ENCODE measurements at places on chromosomes 1 and 21. TPM values are rescaled to one million over a fixed set of nuclear protein-coding genes. Genes with fewer than 3 reads are reported as not detected.
A peak's percentile ranks its signal among the peaks of the same experiment; 100 is the strongest.

DNA sequence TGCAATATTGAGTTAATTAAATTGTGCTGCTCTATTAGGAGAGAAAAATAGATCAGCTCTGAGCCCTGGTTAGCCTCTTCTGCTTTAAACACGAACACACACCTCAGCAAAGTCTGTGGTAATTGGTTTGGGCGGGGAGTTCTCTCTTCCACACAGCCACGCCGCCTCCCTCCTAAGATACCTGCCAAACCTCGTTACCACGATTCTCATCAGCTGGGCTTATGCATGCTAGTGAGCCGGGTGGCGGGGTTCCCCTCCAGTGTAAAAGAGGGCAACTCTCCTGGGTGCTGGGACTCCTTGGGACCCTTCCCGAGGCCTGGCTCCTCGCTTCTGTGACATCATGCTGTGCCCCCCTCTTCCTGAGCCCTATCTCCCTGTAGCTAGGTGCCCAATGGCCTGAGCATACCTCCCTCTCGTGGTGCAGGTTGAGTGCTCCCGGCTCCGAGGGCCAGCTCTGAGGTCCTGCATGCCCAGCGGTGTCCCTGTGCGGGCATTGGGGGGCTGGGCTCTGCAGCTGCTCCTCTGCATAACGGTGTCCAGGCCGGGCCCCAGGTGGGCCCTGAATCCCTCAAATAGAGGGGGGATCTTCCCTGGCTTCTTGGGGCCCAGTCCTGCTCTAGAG is 182.9 kb downstream of the PRDM16 start:
- no peak for DNase-seq

GRCh38 chr1:82299656-82300055 is 498.9 kb downstream of the ADGRL2 start:
- DNase-seq: no peak

DNA sequence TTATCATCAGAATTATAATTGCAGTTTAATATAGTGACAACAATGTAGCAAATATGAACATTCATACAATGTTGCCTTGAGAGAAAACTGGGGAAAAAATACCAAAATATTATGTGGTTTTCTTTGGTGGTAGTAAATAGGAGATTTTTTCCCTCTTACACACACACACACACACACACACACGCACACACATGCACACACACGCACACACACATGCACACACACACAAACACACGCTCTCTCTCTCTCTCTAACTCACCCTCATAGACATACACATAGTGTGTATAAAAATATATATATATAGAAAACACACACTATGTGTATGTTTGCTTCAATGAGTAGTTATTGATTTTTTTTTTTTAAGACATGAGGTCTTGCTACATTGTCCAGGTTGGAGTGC is 211.6 kb downstream of the HHAT start:
- no peak for DNase-seq

GRCh38 chr1:160453443-160453842 is 53.1 kb downstream of the VANGL2 start:
- DNase-seq: no peak

- no peak for DNase-seq
Observed at GRCh38 chr1:214066190-214066589, 78.4 kb downstream of the PROX1 start.

GRCh38 chr1:32126770-32127169 is 18.9 kb downstream of the KPNA6 start:
- DNase-seq: no peak

DNA sequence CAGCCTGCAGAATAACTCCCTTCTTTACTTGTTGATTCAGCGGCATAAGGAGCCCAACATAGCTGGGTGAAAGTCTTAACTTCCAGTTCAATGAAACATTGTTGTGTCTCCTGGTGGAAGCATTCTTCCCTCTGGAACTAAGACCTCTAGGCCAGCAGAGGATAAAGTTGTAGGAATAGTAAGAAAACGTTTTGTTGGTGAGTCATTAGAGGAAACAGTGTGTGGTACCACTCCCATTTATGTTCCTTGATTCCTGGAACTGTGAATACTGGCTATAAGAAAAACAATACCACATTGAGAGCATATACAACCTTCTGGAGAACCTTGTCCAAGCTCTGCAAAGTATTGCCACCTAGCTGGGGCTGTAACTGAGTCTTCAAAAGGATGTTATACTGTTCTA is 737.4 kb upstream of the ZP4 start:
- no peak for DNase-seq

DNA sequence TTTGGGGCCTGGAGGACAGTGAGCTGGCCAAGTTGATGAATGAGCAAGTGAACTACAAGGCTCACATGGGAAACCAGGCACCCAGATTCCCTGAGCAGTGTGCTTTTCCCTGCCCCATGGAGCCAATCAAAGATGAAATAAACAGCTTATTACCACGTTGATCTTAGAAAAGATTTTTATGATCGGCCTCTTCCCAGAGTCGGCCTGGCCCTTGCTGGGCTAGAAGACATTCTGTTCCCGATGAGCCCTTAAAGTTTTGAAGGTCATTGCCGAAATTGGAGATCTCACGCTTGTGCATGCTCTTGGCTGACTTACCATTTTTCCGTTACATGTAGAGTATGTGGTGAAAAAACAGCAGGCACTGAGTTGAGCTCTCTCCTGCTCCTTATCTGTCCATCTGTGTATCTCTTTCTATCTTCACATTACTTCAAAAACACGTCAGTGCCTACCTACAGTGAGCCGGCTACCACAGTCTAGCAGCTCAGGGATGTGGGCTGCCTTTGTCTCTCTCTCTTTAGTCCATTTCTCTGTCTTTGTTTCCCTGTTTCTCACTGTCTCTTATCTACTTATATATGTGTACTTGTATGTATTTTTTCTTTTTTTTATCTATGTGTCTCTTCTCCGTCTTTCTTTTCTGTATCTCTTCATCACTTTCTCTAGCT is 248.8 kb upstream of the USP24 start:
- DNase-seq: no peak

GRCh38 chr1:209207126-209207700 is 376.3 kb upstream of the CAMK1G start:
- DNase-seq: no peak

- DNase-seq: no peak
Observed at GRCh38 chr1:179184403-179184802, 45.1 kb downstream of the ABL2 start.

GRCh38 chr21:45262041-45262581 is 25.6 kb downstream of the POFUT2 start:
- no peak for DNase-seq

DNA sequence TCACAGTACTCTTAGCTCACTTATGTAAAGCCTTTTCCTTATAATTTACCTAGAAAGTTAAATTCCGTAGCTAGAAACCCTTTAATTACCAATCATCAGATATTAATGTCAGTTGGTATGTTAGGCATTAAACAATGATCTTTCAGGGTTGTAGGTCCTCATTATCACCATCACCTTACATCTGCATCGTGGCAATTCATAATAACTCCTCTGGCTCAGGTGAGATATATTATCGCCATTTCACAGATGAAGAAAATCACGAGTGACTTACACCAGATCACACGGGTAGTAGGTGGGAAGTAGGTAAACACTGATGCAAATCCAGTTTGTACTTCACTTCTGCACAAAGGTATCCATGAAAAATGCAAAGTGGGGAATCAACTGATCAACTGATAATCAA is 639 bp downstream of the NUP133 start:
- DNase-seq: no peak

DNA sequence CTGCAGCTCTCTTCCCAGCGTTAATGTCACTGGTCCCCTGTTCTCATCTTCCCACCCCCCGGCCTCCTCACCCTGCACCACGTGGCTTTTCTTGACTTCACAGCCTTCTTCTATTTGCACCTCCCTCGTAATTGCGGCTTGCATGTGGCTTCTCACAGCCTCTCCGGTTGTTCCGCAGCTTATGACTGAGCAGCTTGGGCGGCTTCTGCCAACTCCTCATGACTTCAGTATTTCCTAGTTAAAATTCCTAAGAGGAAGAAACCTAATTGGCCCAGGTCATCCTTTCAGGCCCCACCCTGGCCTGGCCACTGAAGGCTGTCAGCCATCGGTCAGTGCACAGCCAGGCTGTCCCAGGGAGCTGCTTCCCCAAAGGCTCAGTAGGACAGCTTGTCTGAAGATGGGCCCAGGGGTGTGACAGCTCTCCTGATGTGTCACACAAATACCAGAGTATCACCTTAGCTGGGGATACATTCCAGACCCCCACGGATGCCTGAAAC is 8.6 kb upstream of the RERE start:
- no peak for DNase-seq

GRCh38 chr1:39980555-39981313 is 25.8 kb downstream of the MFSD2A start:
- DNase-seq: peak; percentile 23

DNA sequence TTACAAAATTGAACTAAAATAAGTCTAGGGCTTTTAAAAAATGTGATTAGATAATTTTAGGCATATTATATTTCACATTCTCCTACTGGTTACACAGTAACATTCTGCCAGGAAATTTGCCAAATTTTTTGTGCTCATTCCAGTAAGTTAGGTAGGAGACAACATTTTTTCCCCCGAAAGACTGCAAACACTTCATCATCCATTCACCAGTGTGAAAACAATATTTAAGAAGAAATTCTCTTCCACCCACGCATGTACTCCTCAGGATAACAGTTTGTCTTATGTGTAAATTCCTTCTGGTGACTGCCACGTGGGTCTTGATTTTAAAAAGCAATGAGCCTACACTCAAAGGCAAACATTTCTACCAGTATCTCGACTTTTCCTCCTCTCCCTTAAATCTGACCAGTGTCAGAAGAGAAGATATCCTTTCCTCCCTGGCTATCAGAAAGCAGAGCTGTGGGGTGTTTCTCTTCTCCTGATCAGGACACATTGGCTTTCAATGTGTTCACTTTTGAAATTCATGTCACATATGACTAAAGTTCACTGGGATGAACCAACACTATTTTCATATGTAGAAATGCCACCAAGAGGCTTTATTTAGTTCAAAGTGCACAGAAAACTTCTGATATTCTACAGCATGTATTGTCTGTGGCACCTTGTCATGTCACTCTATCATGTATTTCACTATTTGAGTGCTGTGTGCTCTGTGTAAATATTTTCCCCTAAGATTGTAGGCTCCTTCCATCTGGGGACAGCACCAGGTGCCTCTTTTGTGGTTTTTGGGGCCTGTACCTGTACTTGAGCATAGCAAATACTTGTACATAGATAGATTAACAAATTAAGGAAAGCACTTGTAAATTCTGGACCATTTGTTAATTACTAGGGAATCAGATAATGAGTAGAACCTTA is 38.6 kb downstream of the LHX9 start:
- no peak for DNase-seq

- no peak for DNase-seq
Observed at GRCh38 chr1:61572046-61572445, 152.9 kb downstream of the TM2D1 start.

DNA sequence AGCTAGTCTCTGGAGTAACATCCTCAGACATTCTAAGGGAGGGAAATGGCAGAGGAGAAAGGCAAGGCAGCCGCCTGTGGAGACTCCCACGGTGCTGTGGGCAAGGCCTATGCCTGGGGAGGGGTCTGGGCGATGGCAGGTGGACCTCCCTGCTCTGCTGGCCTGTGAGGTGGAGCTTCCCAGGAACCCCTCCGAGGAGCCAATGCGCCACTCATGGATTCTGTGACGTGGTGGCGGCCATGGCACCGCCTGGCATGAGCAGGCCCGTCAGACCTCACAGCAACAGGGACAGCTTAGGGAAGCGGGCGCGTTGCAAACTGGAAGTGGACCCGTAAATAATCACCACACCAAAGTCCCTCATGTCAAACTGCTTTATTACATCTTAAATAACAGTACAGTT is 6.7 kb upstream of the NADK start:
- no peak for DNase-seq

GRCh38 chr1:90721210-90722194 is 4.4 kb upstream of the BARHL2 start:
- DNase-seq: peak; percentile 75

DNA sequence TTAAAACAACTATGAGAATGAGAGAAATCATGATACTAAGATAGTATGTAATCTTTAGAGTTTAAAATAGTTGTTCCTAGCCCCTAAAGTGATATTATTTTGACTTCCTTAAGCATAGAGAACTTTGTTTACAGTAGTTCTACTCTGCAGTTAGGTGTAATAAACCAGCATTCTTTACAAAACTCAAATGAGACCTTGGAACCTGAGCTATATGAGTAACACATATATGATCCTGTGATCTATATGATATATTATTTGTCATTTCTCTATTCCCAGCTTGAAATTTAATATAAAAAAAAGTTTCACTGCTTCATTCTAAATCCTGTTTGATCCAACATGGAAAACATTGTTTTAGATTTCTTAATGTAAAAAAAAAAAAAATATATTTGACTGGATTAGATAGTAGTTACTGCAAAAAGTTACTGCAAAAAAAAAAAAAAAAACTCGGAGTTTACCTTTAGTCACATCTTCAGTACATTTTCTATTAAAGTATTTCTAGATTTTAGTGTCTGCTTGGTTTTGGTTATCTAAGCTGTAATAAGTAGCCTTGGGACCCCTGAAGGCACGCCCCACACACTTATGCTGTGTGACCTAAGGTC is 463.8 kb downstream of the USP25 start:
- no peak for DNase-seq

DNA sequence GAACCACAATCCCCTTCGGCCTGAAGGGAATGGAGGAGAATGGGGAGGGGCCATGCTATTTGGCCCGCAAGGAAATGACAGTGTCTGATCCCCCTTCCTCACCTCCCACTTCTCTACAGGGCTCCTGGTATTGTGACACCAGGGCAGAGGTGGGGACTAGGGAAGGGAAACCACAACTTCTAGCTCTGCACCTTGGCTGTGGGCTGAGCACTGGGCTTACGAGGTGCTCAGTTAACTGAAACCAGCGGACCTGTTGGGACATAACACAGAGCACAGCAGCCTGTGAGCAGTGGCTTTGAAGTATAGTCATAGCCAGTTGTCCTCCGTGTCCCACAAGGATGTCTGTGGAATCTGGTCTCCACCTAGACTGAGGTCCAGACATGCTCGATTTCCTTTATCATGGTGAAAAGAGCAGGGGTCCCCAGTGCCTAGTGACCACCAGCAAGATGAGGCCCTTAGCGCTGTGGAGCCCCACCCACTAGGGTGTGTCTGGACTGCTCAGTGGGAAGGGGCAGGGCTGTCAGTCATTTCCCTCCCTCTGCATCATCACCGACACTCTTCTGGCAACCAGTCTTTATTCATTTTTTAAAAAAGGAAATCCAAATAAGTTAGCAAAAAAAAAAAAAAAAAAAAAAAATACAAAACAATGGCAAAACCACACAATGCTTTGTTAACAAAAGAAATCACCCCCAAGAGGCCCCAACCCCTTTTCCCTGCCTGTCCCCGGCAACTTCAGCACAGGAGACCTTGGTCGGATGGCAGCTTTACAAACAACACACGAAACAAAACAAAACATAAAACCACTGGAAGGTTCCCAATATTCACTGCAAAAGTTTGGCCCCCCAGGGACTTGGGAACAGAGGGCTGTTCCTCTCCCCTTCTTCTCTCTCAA is 3.0 kb downstream of the MYOG start:
- DNase-seq: no peak

CD101 gene
- 37.4 TPM for total RNA-seq

DBT gene
- total RNA-seq: 15.7 TPM

PLPP3 gene
- total RNA-seq: 124 TPM

CTSE gene
- 85.8 TPM for total RNA-seq

CLEC20A gene
- not detected for total RNA-seq

YIPF1 gene
- 24.1 TPM for total RNA-seq

TBX15 gene
- 0.64 TPM for total RNA-seq

FAM43B gene
- 0.20 TPM for total RNA-seq

PLA2G2F gene
- not detected for total RNA-seq

BNIPL gene
- total RNA-seq: 5.2 TPM

TINAGL1 gene
- 154 TPM for total RNA-seq

FAM72C gene
- total RNA-seq: not detected

HPCAL4 gene
- 0.09 TPM for total RNA-seq

SH3D21 gene
- total RNA-seq: 10.2 TPM

CFAP74 gene
- 0.35 TPM for total RNA-seq

SELL gene
- total RNA-seq: 12.1 TPM

Data from upper lobe of right lung (tissue), 1 donor.